AG09309 (cell line): ENCODE measurements at places on chromosomes 3 and 15.

DNA sequence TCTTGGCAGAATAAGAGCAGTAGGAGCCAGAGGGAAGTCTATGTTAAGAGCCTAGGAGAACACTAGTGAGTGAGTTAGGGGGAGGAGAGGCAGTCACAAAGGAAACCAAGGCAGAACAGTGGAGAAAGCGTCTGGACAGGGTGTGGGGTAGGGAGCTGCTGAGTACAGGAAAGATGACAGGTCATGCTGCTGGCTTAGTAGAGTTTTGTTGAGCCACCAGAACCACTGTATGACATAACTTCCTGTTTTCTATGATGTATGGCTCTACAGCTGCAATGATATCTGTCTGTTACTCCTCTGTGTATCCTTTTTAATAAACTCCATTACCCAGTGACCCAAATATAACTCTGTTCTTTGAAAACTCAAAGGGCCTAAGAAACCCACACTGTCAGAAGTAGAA is 10.6 kb upstream of the STT3B start:
- DNase-seq: no peak

DNA sequence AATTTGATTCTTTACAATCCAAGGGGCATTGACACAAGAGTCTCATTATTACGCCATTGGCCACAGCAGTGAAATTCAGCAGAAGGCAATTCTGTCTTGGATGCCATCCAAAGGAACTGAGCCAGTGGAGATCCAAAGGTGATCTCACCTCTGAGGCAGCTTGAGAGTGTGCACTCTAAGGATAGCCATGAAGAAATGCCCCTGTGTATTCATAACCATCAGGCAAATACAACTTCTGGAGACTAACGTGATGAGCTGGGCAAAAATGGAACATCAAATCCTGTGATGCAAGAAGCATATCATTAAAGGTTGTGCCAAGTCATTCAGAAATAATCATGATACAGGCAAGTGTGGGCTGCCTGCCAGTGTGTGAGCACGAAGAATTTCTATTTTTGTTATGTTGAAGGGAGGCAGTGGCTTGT is 41.4 kb downstream of the ROBO2 start:
- peak; percentile 4 for DNase-seq

GRCh38 chr3:5197022-5197421 is 9.5 kb downstream of the EDEM1 start:
- DNase-seq: no peak

DNA sequence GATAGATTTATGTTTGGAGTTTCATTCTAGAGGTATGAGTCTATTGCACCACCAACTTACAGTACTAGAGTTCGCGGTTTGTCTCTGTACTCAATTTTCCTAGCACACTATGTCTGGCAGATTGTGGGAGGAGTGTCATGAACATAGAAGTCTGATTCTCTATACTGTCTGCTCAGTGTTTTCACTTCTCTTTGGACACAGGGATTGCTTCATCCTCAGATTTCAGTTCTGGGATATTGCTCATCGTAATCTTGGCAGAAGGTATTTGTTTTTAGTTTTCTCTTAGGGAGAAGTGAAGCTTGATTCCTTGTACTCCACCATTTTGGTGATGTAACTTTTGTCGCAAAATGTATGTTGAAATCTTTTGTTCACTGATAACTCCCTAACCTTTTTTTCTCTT is 27.8 kb upstream of the AZI2 start:
- peak; percentile 85 for DNase-seq

DNA sequence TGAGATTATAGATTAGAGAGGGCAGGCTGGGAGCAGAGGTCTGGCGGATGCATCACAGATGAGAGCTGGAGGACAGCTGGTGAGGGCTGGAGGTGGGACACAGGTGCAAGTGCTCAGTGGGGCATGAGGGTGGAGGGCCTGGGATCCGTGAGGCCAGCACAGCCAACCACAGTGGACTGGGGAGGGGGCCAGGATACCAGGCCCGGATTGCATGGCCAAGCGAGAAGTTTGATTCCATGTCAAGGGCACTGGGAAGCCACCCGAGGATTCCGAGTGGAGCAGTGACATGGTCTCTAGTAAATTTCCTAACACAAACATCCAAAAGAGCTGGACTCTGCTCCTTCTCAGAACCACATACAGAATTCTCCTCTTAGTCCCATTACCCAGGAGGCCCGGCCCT is 44.0 kb upstream of the SLC41A3 start:
- no peak for DNase-seq

DNA sequence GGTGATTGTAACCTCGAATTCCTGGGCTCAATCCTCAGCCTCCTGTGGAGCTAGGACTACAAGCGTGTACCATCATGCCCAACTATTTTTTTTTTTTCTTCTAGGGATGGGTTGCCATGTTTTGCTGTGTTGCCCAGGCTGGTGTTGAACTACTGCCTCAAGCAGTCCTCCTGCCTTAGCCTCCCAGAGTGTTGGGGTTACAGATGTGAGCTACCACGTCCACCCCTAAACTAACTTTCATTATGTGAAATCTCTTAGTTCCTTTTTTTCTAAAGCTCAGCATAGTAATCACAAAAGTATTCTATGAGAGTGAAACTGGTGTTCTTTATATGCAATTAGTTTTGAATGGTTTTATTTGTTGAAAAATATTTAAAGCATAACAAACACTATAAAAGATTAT is 92.1 kb downstream of the XRN1 start:
- DNase-seq: no peak

GRCh38 chr15:38153781-38154180 is 98.9 kb upstream of the SPRED1 start:
- no peak for DNase-seq

GRCh38 chr15:50758712-50759205 is 6.7 kb downstream of the SPPL2A start:
- no peak for DNase-seq

- no peak for DNase-seq
These were observed 121.1 kb downstream of the ROBO2 start for GRCh38 chr3:77160931-77161497.

GRCh38 chr15:88006146-88006545 is 250.4 kb downstream of the NTRK3 start:
- DNase-seq: no peak

DNA sequence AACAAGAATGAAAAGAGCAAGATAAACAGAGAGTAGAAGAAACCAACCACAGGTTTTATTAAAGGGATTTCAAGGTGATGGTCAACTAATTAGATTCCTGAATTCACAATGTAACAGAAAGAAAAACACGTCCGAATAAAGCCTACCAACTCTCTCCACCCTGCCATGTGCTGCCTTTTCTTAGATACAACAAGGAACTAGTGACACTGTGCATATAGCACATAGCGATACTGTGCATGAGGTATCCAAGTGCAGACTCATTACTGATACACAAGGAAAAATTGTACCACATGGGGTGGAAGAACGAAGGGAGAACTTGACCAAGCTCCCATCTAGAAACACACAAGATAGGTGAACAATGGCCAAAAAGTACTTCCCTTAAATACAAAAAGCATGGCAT is 154.6 kb downstream of the MAGI1 start:
- DNase-seq: no peak

DNA sequence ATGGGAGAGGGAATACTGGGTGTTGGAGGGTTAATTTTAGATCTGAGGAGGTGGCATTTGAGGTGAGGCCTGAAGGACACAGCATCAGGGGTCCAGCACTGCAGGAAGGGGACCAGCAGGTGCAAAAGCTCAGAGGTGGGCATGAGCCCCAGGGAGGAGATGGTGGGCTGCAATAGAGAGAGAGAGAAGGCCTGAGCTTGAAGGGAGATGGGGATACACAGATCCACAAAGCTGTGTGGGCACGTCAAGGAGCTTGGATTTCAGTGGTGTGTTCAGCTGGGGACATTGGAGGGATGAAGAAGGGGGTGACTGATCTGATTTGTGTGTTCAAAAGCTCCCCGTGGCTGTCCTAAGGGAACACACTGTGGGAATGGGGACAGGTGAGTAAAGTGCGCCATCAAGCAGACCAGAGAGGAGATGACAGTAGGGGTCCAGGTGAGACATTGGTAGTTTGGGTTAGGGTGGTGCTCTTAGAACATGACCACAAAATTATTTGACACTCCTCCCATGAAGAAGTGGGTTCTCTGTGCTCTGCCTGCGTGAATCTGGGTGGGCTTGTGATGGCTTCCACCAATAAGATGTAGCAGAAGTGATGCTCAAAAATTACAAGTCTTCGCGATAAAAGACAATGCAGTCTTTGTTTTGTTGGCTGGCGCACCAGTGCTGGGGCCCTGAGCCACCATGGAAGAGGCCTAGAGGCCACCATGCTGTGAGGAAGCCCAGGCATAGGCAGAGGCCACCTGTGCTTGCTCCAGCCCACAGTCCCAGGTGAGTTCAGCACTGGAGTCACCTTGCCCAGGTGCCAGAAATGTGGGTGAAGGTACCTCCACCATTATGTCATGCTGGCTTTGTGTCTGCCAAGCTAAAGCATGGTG is 1.9 kb upstream of the WNT7A start:
- no peak for DNase-seq

DNA sequence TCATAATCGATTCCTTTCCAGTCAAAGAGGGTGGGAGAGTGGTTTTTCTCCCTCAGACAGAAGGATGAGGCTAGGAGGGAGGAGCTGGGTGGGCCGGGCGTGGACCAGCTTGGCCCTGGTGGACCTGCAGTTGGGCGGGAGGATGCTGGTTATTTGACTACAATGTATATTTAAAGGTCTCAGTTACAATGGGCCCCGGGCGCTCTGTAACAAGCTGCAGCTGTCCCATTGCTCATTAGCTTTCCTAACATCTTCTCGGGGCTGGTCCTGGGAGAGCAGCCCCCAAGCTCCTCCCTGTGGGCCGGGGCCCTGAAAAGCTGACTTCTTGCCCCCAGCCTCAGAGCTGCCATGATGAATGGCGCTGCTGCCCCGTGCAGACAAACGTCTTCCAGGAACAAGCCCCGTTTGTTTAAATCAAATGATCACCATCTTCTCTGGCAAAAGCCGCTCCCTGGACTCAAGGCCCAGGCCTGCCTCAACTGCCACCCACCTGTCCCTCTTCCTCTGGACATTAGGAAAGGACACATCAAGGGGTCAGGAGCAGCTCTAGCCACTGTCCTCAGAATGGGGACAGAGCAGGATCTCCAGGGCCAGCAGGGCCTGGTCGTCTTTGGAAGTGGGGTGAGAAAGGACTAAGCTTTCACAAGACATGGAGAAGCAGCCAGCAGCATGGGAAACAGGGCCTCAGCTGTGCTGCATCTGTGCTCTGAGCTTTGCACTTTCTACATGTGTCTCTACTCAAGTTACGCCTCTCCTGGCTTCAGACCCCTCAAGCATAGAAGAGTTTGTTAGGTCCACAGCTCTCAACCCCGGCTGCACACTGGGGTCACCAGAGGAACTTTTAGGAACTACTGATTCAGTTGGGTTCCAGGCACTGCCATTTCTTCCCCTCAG is 38.6 kb downstream of the MAGEF1 start:
- DNase-seq: no peak

- no peak for DNase-seq
These were observed 579 bp upstream of the UBE3A start for GRCh38 chr15:25439369-25439836.

DNA sequence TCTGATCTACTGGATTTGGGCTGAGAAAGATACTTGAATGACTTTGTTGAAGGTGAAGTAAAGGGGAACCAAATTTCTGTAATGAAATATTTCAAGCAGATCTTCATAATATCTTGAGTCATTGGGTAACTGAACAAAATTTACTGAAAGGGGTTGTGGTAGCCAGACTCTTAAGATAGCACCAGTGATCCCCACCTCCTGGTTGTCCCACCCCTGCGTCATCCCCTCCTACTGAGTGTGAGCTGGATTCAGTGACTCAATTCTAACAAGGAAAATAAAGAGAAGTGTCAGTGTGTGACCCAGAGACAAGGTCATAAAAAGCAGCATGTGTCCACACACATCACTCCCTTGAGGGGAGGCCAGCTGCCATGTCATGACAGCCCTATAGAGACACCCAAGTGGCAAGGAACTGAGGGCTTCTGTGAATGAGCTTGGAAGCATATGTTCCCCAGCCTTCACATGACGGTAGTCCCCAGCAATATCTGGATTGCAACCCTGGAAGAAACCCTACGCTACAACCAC is 107.1 kb downstream of the MECOM start:
- DNase-seq: no peak

GRCh38 chr3:49536875-49537533 is 17.3 kb upstream of the BSN start:
- DNase-seq: no peak

GRCh38 chr15:27268923-27269322 is 297.9 kb downstream of the GABRG3 start:
- DNase-seq: no peak

DNA sequence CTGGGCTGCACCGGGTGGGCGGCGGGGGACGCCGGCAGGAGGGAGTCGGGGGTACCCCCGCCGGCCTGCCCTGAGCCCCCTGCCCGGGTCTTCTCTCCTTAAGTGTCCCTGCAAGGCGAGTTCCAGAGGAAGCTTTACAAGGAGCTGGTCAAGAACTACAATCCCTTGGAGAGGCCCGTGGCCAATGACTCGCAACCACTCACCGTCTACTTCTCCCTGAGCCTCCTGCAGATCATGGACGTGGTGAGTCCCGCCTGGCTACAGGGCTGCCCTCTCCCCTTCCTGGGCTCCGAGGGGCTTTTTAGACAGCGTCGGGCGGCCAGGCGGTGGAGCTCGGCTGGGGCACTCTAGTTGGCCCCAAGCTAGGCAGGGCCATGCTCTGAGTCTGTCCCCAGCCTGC is 480 bp downstream of the CHRNA7 start:
- DNase-seq: no peak

DNA sequence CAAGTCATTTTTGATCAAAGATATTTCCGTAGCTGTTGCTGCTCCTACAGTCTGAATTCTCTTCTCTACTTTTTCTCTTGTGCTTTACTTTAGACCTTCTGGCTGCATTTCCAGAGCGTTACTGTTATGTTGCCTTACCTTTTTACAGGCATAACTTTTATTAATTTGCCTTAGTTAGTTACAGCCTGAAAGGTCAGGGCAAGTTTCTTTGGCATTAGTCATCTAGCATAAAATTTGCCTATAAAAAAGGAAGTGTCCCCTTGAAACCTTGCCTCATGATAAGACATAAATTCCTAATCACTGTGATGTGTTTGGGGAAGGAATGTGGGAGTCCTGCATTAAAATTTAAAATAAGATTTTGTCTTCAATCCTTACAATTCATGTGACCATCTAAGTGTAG is 618.5 kb downstream of the NR2F2 start:
- no peak for DNase-seq

DNA sequence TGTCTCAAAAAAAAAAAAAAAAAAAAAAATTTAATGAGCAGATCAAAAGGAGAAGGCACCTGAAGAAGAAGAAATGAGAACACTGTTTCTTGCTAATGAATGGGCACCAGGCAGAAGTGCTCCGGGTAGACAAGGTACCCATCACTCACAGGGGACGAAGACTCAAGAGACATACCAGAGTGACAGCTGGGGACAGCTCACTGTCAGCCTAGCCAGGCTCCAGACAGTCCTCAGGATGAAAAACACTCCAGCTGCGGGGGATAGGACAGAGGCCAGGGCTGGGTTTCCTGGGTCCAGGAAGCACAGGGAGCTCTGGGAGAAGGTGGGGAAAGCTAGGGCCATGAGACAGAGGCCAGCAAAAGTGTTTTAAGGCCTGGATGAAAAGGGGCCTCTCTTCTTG is 48.5 kb upstream of the PARL start:
- DNase-seq: no peak
